NCI-H1930 (cell line): ENCODE measurements at places on chromosomes 7 and 10.

DNA sequence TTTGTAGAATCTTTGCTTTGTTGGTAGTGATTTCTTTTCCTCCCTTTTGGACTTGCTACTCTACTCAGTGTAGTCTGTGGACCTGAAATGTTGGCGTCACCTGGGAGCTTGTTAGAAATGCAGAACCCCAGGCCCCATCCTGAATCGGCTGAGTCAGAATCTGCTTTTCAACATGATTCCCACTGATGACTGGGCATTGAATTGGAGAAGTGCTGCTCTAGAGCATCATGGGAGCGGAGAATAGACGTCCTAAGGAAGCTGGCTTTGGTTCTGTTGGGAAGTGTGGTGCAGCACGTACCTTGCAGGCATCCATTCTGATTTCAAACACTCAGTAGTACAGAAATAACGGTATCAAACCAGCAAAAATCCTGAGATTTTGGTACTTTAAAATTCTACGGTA, 54.7 kb downstream of the RBM33 start:
- DNase-seq, result no peak

DNA sequence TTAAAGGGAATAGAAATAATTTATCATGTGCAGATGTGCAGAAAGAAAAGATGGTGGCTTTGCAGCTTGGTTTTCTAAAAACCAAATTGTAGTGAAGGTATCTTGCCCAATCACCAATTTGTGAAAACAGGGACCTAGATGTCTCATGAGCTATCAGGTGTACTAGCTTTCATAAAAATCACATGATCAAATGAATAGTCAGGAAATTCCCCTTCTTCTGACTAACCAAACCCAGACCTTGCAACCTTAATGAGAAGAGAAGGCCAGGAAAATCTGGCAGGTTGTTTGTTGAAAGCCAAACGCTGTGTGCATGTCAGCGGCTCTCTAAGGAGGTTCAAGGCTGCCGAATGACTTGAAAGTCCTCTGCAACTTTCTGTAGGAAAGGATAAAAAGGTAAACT, 304.4 kb upstream of the NRP1 start:
- no peak for DNase-seq

DNA sequence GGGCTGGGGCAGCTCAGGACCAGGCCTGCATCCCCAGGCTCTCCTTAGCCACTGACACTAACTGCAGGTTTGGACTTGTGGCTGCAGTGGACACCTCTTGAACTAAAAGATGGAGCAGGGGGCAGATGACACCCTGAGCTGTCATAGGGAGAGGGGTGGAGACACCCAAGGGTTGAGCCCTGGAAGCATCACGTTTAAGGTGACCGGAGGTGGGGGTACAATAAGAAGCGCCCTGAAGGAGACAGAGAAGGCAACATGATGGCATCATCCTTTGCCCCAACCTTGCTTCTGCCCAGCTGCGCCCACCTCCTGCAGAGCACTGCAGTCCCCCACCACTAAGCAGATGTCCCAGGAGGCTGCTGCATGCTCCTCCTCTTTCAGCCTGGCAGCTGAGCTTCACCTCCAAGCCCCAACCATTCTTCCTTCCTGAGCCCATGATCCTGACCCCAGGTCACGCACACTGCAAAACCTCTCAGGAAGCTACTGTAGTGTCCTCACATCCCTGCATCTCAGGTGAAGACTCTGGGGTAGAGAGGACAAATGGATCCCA, 25.5 kb downstream of the OGDHL start:
- no peak for DNase-seq

- no peak for DNase-seq
These were observed 2.0 kb downstream of the RHEB start for GRCh38 chr7:151517601-151518104.

DNA sequence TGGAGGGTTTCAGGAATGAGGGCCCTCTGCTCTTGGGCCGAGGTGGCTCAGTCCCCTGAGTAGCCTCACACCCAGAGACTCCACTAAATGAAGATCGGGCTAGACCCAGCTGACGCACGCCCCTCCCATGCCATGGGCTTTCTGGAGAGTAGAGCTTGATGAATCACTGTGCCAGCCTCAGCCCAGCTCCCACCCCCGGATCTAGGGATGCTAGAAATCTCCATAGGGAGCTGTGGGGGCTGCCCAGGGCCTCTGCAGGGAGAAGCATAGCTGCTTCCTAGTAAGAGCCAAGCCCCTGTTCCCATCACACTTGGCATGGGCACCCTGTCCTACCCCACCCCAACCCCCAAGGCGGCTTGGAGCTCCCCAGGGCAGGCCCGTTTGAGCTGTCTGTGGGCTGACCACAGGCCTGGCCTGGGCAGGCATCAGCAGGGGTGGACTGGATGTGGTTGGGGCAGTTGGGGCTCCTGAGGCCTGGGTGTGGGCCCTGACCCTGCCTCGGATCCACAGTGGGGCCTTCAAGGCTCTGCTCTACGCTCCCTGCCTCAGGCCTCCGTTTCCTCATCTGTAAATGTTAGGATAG, 121.2 kb downstream of the ZMIZ1 start:
- DNase-seq, result no peak

GRCh38 chr7:48959676-48960075, 35.3 kb downstream of the CDC14C start:
- no peak for DNase-seq

- DNase-seq, result no peak
These were observed 7.5 kb downstream of the FGFR2 start for GRCh38 chr10:121590772-121591171.

DNA sequence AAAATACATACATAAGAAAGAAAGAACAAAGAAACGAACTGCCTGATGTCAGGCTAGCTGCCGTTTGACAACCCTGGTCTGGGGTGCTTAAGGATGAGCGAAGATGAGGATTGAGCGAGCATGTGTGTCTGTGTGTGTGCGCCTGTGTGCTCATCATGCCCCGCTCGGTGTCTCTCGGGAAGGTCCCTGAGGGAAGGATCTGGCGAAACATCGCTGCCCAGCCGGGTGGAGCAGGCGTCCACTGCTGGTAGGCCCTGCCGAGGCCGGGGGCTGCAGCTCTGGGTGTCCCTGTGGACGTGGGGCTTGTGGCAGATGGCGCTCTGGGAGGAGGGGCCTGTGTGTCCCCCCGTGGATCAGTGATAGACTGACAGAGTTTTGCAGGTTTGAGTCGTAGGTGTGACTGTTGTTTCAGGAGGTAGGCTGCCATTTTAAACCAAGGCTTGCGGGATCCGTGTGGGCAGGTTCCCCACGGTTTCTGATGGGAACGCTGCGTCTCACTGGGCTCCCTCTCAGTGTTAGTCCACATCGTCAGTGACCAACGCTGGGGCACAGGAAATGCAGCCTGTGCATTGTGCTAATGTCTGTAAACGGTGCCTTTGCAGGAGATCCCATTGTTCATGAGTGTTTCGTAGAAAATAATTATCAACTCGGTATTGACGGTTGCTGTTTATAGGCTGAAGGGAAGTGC, 5.9 kb upstream of the SUN1 start:
- DNase-seq, result no peak

DNA sequence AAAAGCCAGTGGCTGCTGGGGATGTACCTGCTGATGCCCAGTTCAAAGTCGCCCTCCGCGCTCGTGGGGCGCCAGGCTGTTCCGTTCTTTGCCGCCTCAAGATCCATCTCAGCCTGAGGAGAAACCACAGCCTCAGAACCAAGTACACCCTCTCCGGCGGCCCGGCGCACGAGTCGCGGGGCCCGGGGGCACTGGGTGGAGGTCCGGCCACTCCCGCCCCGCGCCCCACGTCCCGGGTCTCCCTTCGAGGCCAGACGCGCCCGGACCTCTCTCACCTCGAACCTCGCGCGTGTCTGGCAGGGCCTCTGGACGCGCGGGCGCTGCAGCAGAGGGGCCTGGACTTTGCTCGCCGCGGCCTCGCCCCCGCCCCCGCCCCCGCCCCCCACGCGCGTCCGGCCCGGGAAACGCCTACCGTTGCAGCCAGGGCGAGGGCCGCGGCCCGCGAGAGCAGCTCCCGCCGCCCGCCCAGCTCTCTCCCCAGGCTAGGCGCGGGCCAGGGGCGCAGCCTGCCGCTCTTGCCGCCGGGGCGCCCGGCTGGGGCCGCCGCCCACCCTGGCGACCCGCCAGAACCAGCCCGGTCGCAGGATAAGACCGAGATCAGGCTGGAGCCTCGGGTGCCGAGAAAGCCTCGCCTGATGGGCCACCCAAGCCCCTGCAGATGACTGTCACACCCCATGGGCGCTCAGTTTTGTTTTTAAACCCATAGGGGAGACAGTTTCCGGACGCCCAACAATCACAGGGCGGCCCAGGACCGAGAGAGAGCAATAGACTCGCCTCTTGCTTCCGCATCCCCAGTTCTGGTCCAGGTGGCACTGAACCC, at the start of gene ABCB4:
Gene ABCB4, minus strand, starts transcription at position 322 of the 820 bp plus-strand sequence. Its CDS starts 215 bp downstream, at position 107.
- DNase-seq, result no peak

GRCh38 chr10:52300599-52301277, 13.3 kb upstream of the DKK1 start:
- DNase-seq, result no peak

DNA sequence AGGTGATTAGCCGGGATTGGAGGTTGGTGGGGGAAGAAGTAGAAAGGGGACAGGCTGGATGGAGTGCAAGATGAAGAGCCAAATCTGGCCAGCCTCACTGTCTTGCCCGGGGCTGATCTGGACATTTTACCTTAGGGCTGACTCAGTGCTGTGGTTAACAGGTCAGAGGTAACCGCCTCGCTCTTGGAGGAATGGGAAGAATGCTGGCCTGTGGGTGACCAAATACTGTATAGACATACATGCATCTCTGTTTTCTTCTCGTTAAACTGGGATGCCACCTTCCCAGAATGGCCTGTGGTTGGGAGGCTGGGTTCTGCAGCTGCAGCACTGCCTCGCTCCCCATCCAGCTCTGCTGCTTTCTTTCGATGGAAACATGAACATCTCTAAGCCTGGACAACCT, 120.0 kb downstream of the SEC23IP start:
- no peak for DNase-seq

DNA sequence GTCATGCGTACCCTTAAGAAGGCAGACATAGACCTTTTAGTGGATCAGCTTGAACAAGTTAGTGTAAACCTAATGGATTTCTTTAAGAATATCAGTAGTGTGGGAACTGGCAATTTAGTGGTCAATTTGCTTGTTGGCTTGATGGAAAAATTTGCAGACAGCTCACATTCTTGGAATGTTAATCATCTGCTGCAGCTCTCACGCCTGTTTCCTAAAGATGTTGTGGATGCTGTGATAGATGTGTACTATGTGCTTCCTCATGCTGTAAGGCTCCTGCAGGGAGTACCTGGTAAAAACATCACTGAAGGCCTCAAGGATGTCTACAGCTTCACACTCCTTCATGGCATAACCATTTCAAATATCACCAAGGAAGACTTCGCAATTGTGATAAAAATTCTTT, 103.4 kb downstream of the ABCA13 start:
- DNase-seq, result no peak

- DNase-seq, result no peak
These were observed 4.6 kb downstream of the CHST3 start for GRCh38 chr10:71968553-71969474.

- no peak for DNase-seq
These were observed 85.5 kb downstream of the FAS start for GRCh38 chr10:89076120-89076519.

GRCh38 chr10:78171633-78172400, 138.2 kb downstream of the RPS24 start:
- DNase-seq, result no peak

DNA sequence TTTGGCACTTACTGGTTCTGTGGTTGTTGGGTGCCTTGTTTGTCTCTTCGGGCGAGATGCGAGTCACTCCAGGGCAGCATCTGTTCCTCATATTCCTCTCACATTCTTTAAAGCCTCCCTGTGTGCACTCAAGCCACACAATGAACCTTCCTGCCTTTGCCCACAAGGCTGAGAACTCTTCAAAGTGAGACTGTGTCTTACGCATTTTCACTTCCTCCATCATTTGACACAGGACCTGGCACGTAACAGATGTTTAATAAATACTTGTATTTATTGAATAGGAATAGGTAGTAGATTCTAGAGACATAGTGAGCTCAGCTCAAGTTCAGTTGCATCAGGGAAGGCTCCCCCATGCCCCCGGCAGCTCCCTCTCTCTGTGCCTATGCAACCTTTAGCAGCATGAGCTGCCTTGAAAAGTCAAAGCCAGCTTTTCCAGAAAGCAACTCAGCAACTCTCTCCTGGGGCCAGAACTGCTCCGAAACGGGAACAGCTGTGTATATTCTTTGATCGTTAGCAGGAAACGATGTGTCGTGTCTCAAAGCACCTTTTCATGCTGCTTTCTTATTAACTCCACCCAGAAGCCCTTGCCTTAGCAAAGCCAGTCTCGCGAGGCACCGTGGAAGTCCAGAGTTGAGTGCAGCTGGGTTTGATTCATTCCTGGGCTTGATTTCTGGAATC, 97.5 kb downstream of the PFKFB3 start:
- DNase-seq, result no peak

GRCh38 chr10:30300728-30301127, 48.4 kb downstream of the MTPAP start:
- no peak for DNase-seq

GRCh38 chr10:113520690-113521474, 32.0 kb upstream of the HABP2 start:
- DNase-seq, result peak; percentile 16

- no peak for DNase-seq
These were observed 50.3 kb upstream of the SLC29A3 start for GRCh38 chr10:71268758-71269157.

GRCh38 chr10:80070057-80070456, 8.4 kb upstream of the TMEM254 start:
- DNase-seq, result no peak

DNA sequence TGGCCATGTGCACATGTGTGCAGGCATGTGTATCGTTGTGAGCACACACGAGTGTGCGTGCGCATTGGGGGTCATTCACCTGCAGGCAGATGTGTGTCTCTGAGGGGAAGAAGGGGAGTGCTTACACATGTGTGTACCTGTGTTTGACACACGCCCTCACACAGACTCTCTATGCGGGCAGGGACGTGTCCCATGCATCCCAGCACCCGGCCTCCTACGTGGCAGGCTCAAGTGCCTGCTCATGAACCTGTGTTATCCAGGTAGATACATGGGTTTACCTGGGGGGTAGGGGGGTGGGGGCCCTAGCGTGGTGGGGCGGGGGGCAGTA, 18.6 kb downstream of the KCP start:
- DNase-seq, result no peak

DNA sequence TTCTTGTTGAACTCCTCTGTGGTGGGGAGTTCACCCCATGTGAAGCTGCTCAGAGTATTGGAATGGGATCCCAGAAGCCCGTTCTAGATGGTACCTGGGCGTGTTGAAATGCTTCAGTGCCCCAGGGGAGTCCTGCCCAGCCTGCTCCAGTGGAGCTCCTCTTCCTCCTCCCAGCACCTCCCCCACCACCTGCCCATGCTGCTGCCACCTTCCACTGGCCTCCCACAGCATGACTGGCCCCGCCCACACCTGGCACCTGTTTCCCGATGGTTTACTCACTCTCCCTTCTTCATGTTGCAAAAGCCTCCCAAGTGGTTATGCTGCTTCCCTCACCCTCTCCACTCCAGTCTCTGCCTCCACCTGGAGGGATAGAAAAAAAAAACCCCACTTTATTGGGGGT, 32.2 kb upstream of the PCBD1 start:
- DNase-seq, result no peak

DNA sequence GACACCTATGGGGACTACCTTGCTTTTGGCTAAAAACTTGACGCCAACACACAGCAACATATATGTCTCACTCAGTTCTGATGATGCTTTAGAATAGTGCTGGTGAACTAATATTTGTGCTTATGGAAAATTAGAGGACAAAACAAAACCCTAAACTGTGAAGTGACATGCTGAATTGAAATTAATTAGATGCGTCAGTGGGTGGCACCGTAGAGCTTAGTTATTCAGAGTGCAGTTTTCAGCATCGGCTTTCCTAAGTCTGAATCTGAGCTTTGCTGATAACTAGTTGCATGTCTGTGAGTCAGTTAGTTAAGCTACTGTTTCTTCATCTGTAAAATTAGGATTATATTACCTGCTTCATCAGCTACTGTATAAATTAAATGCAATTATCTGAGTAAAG, 245.0 kb upstream of the SORCS1 start:
- no peak for DNase-seq
